NCI-H510A (cell line): ENCODE measurements at places on chromosomes 3 and 15.

GRCh38 chr3:114376516-114377185 lies 82.8 kb downstream of the TIGIT start:
- no peak for DNase-seq

GRCh38 chr15:101438482-101439284 lies 50.8 kb downstream of the PCSK6 start:
- DNase-seq: no peak

- no peak for DNase-seq
Observed at GRCh38 chr3:126381966-126382365, 12.7 kb upstream of the CFAP100 start.

DNA sequence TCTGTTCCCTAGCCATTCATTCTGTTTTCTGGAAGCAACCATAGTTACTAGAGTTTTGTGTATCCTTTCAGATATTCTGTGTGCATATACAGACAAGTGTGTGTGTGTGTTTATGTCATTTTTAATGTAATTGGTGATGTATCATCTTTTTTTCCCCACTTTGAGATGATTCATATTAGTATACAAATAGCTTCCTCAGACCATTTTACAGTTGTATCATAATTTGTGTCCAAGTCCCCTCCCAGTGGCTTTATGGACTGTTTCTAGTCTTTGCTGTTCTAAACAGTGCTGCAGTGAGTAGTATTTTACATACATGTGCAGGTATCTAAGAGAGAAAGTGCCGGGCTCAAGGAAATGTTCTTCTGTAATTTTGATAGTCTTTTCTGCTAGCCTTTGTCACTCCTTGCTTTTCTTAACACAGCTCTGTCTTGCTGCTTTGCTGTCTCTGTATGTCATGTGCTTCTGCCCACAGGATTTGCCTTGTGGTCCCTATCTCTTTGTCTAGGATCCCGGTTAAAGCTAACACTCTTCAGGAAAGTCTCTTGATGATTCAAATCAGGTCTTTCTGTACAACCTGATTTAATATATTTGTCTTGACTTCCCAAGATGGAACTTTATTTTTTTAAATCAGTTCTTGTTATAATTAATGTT lies 31.5 kb upstream of the FBXL22 start:
- no peak for DNase-seq

DNA sequence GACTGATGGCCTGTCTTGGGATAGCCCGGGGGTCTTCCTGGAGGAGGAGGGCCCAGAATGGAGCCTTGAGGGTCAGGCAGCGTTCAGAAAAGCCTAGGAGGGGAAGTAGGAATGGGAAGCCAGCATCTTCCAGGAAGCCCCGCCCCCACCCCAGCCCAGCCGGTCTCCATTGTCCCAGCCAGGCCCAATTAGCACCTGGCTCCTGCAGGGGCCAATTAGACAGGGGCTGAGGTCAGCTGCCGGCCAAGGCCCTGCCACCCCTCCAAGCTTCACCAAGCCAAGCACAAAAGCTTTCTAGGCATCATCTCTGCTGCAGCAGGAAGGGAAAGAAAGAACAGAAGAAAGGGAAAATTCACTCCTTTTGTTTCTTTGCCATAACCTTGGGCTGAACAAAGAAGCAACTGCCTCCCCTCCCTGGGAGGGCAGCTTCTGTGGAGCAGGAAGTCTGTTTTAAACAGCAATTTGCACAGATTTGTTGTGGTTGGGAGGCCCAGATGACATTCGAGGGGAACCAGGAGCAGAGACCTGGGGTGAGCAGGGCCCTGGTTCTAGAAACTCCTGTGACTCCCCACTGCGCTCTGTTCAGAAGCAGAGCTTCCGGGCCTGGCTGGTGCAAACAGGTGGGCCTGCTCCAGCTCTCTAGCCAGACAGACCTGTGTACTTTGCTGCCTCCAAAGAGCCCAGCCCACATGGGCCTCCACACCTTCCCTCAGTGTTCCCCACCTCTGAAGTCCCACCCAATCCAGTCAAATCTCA lies 47.7 kb downstream of the CYP11A1 start:
- DNase-seq: no peak

GRCh38 chr3:113374078-113374477 lies 67.2 kb downstream of the CFAP44 start:
- DNase-seq: no peak

GRCh38 chr15:70016511-70016994 lies 81.2 kb downstream of the TLE3 start:
- no peak for DNase-seq

GRCh38 chr15:67372543-67372942 lies 118.0 kb downstream of the IQCH start:
- DNase-seq: no peak

- no peak for DNase-seq
Observed at GRCh38 chr15:85954586-85954985, 125.1 kb upstream of the AGBL1 start.

- no peak for DNase-seq
Observed at GRCh38 chr3:170002231-170002630, 35.6 kb upstream of the GPR160 start.

DNA sequence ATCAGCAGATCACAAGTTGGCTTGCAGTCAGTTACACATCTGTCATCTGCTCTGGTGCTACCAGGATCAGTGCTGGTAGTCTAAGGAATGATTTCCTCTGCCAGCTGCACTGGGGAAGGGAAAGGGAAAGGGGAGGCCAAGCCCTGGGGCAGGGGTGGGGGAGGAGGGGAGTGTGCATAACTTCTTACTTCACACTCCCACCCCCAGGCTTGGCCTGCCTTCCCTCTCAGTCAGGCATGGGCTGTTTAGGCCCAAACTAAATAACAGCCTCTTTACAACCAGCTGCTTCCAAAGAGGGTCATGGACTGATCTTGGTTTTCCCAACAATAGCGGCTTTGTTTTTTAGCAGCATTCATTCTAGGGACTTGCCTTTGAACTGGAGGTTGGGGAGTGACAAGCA lies 86.1 kb upstream of the PSMD6 start:
- no peak for DNase-seq

- DNase-seq: no peak
Observed at GRCh38 chr15:63727542-63727941, 106.2 kb downstream of the HERC1 start.

GRCh38 chr15:50145451-50145872 lies 26.4 kb upstream of the ATP8B4 start:
- no peak for DNase-seq

GRCh38 chr3:108093616-108094015 lies 2.8 kb upstream of the CD47 start:
- no peak for DNase-seq

- DNase-seq: no peak
Observed at GRCh38 chr3:125150525-125151441, 61.8 kb downstream of the SLC12A8 start.

DNA sequence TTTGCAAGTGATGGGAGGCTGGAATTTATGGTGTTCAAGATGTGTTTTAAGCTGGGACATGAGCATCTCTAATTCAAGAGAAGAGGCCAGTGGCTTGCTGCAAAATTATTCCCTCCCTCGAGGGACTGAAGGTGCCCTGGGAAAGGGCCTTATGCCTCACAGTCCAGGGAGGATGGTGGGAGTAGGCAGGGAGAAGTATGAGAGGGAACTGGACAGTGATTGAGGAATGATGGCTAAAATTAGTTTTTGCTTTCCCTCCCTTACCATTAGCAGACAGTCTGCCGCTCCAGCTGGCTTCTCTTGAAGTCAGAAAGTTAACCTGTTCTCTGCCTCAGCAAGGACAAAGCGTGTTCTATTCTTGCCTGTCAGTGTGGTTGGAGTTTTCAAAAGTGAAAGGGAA lies 139.8 kb upstream of the SEMA6D start:
- DNase-seq: no peak

GRCh38 chr3:126152901-126153694 lies 27.3 kb downstream of the ALDH1L1 start:
- no peak for DNase-seq

DNA sequence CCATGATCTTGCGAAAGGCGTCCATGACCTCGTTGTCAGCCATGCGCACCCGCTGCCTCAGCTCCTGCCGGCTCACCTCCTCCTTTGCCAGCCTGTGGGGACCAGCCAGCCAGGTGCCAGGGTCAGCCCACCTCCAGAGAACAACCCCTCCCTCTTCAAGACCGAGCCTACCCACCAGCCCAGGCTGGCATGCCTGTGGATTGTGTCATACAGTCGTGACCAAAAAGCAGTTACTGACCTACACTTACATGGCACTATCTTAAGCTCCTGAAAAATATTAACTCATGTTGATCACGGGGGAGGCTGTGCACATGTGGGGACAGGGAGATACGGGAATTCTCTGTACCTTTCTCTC lies 10.7 kb upstream of the CAMK1 start:
- DNase-seq: no peak

- DNase-seq: no peak
Observed at GRCh38 chr3:129019266-129019665, 18.2 kb downstream of the EFCC1 start.

GRCh38 chr15:66748708-66749035 lies 46.6 kb downstream of the SMAD6 start:
- DNase-seq: no peak

GRCh38 chr15:33963831-33964664 lies 4.2 kb upstream of the CHRM5 start:
- no peak for DNase-seq

GRCh38 chr3:61532739-61533500 lies 28.5 kb upstream of the PTPRG start:
- DNase-seq: no peak

DNA sequence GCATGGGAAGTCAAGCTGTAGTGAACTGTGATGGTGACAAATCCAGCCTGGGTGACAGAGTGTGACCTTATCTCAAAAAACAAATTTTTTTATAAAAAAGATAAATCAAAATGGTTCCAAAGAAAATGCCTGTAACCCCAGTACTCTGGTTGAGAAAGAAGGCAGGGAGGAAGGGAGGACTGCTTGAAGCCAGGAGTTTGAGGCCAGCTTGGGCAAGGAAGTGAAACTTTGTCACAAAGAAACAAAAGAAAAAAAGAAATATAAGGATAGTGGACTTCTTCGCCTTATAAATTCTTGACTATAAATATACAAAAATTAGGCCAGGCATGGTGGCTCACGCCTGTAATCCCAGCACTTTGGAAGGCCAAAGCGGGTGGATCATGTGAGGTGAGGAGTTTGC lies 34.1 kb downstream of the SMARCC1 start:
- no peak for DNase-seq

DNA sequence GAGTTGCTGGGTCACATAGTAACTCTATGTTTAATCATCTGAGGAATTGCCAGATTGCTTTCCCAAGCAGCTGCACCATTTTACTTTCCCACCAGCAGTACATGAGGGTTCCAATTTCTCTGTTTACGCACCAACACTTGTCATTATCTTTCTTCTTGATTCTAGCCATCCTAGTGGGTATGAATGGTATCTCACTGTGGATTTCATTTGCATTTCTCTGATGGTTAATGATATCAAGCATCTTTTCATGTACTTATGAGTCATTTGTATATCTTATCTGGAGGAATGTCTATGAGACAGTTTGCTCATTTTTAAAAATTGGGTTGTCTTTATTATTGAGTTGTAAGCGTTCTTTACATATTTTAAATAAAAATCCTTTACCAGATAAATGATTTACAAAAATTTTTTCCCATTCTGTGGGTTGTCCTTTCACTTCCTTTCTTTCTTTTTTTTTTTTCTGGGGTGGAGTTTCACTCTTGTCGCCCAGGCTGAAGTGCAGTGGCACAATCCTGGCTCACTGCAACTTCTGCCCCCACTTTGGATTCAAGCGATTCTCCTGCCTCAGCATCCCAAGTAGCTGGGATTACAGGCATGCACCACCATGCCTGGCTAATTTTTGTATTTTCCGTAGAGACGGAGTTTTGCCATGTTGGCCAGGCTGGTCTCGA lies 8.9 kb upstream of the SGO1 start:
- DNase-seq: no peak

GRCh38 chr15:87669846-87670245 lies 586.7 kb downstream of the NTRK3 start:
- no peak for DNase-seq

DNA sequence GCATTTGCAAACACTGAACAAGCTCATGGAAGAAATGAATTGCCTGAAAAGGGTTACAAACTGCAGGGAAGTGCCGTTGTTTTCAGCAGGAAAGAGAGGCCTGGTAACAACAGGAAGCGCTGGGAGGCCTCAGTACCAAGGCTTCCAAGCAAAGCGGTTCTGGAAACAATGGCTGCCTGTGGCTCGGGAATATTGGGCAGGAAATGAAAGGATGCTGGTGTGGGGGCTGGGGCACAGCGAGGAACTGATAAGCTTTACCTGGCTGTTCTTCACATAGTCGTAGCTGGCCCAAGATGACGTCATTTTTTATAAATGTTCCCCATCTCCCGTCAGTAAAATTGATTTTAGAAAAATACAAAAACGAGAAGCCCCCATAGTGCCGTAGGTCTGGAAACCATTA lies 55.9 kb downstream of the ARHGAP31 start:
- DNase-seq: no peak

DNA sequence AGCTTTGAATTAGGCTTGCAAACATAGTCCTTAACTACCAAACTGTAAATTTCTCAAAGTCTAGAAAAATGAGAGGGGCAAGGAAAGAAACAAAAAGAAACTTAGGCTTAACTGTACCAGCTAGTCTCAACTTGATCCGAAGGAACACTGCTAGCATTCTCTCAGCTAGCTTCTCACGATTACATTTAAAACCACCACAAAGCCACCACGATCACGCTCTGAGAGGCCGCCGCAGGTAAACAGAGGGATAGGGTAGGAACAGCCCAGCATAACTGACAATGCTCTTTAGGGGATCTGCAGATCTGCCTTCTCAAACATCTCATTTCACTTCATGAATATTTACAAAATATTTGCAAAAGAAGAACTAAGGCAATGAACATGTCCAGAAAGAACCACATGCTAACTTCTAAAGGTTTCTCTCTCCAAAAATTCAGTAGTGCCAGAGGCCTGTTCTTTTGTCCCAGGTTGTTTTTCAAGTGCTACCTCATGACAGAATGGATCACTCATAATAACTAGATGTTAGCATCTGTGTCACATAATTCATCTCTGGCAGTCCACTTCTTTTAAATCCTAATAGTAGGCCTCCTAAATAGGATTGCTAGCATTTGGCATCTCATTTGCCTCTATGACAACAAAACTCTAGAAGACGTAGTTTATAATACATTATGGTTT lies 18.9 kb downstream of the VGLL4 start:
- no peak for DNase-seq

DNA sequence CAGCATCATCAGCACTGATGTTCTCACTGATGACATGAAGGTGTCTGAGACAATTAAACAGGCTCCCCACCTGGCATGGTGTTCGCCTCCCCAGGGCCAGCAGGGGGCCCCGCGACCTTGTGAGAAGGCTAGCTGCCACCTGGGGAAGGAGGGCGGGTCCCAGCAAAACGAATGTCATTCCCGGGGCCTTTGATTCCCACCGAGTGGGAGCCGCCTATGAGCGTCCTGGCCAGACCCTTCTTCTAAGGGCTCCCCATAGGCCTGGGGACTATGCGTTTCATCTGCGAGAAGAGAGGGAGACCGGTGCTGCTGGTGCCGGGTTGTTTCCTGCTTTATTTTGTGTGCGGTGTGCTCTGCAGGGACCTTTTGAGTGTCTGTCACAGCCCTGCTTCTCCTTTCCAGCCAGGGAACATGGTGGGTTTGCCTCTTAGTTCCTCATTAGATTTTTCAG lies 20.5 kb upstream of the MINDY4B start:
- peak; percentile 47 for DNase-seq

DNA sequence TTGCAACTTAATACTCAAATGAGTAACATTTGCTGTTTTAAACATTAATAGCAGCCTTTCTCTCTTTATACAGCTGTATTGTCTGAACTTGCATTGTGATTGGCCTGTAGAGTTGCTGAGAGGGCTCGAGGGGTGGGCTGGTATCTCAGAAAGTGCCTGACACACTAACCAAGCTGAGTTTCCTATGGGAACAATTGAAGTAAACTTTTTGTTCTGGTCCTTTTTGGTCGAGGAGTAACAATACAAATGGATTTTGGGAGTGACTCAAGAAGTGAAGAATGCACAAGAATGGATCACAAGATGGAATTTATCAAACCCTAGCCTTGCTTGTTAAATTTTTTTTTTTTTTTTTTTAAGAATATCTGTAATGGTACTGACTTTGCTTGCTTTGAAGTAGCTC lies 40.3 kb downstream of the CTNNB1 start:
- DNase-seq: no peak
